ENCODE measurements at places on chromosomes 1 and 21. TPM values are rescaled to one million over a fixed set of nuclear protein-coding genes. Genes with fewer than 3 reads are reported as not detected.

- DNase-seq, result peak; percentile 71
These were observed at the start of gene VANGL2 for GRCh38 chr1:160400223-160400645. Gene VANGL2 (plus strand): TSS chr1:160400564. CDS start chr1:160415838, 15,274 bp downstream.

DNA sequence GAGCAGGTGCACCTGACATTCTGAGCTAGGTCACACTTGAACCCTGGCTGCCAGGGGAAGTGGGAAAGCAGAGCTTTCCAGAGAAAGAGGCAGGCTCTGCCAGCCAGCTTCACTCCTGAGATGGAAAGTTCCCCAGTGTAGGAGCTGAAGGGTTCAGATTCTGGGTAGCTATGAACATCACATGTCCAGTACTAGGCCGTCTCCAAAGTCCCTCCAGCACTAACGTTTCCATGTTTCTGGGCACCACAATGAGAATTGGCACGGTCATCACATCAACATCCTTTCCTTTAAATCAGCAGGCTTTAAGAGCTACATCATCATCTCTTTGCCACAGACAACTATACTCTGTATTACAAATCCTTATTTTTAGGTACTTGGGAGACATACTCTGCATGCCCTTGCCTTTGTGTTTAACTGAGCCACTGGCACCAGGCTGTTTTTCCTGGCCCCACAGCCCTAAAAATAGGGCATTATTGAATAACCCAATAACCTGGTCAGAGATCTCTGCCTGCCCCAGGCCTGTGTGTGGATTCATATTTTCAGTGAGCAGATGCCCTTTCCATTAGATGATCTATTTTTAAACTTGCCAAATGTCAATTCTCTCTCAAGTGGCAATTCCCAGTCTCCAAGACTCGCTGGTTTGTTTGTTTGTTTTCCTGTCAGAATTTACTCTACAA, 35.4 kb upstream of the USP24 start:
- no peak for DNase-seq

GRCh38 chr1:209805341-209805781, 581 bp downstream of the IRF6 start:
- DNase-seq, result no peak

- no peak for DNase-seq
These were observed 36.0 kb upstream of the POFUT2 start for GRCh38 chr21:45323487-45324311.

DNA sequence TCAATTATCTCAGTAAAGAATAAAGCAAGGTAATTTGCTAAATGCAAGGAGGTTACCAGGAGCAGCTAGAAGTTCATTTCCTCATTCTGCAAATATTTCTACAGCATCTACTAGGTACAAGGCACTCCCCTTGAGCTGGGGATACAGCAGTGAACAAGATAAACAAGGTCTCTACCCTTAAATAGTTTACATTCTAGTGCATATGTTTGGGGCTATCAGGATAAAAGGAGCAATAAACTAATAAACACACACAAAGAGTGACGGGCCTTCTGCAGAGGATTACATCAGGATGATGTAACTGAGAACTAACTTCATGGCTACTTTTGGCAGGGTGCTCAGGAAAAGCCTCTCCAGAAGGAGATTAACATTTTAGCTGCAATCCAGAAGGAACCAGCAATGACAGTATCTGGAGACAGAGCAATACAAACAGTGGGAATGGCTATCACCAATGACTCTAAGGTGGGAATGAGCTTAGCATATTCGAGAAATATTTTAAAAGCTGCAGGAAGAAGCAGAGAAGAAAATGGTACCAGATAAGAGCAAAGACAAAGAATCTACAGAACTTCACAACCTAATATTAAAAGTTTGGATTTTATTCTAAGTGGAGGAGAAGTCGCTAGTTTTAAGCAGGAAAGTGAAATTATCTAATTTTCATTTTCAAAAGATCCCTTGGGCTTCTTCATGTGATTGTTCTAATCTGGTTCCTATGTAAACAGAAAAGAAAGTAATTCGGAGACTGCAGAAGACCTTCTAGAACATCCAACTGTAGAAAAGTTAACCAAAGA, 25.8 kb downstream of the TP53BP2 start:
- no peak for DNase-seq

- no peak for DNase-seq
These were observed 6.8 kb downstream of the SPRR5 start for GRCh38 chr1:152953761-152954160.

GRCh38 chr1:234896477-234897389, 231.9 kb downstream of the TOMM20 start:
- no peak for DNase-seq

GRCh38 chr21:36765229-36765628, 66.3 kb downstream of the SIM2 start:
- no peak for DNase-seq

- DNase-seq, result peak; percentile 3
These were observed 23.2 kb upstream of the CNIH3 start for GRCh38 chr1:224592636-224593582.

- DNase-seq, result no peak
These were observed 9.3 kb upstream of the FCRL1 start for GRCh38 chr1:157829210-157829609.

The CENPS gene
- total RNA-seq, result 9.4 TPM

The IGSF5 gene
- total RNA-seq, result not detected

The AVPR1B gene
- total RNA-seq, result 3.8 TPM

The LHX4 gene
- under 0.01 TPM for total RNA-seq

The KCNA3 gene
- total RNA-seq, result 37.2 TPM

The FNDC10 gene
- 3.5 TPM for total RNA-seq

The OR2L8 gene
- total RNA-seq, result 9.2 TPM

The LCK gene
- 3.5 TPM for total RNA-seq

The TSPAN1 gene
- total RNA-seq, result not detected

All from hematopoietic multipotent progenitor cell (in vitro differentiated cells).